ENCODE measurements at places on chromosomes 5 and 9.

- peak; percentile 27 for DNase-seq
Observed at GRCh38 chr5:6439588-6440550, 8.8 kb upstream of the UBE2QL1 start.

DNA sequence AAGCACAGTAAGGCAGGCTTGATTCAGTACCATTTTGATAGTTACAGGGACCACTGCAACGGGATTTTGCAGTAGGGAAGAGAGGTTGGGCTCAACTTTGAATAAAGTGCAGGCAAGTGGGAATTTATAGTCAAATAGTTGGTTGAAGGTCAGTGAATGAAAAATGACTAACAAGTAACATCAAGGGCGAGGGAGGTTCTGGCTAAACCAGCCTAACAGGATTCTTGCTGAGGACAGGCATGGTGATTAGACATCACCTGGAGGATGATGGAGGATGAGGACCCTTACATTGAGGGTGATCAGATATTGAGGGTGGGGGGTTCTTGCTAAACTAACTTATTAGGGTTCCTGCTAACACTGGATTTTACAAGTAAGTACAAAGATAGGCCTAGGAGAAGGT lies 66.1 kb upstream of the SMC5 start:
- DNase-seq, result no peak

DNA sequence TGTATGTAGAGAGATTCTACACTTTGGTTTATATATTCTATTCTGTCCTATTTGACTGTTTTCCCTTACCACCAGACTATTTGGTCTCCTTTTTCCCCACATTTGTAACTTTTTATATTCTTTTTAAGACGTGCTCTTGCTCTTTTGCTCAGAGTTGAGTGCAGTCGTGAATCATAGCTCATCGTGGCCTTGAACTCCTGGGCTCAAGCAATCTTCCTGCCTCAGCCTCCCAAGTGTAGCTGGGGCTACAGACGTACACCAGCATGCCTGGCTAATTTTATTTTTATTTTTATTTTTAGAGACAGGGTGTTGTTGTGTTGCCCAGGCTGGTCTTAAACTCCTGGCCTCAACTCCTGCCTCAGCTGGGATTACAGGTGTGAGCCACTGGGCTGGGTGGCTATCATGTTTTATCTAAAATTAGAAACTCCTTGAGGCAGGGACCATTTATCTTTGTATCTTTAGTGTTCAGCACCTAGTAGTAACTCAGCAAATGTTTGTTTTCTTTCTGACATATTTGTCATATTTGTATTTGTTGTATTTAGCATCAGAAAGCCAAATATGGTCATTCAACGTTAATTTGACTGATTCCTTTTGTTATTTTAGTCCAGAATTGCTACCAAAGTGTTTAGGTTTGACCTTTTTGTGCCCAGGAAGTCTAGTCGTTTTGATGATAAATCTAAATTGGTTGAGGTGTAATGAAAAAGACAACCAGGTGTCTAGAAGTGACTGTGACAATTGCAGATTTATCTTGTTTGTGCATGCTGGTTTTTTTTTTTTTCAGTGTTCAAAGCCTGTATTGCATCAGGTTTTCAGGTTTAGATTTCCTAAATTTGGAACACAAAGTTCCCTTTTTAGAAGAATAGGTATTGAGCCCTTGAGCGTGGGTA lies 44.3 kb downstream of the ERBIN start:
- no peak for DNase-seq

DNA sequence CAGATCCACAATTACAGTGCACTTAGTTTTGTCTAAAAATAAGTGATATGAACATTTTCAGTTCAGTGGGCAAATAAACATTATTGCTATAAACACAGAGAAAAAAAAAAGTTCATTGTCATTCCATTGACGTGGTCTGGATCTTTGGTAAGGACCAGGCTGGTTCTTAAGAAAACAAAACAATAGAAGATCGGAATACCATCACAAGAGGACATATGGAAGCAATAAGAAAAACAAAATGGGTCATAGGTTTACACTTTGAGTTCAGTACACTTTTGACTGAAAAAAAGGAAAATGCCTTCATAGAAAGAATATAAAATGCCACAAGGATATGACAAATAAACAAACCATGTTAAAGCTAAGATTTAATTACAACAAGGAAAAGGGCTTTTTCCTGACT lies 289.5 kb upstream of the TYRP1 start:
- DNase-seq, result no peak

DNA sequence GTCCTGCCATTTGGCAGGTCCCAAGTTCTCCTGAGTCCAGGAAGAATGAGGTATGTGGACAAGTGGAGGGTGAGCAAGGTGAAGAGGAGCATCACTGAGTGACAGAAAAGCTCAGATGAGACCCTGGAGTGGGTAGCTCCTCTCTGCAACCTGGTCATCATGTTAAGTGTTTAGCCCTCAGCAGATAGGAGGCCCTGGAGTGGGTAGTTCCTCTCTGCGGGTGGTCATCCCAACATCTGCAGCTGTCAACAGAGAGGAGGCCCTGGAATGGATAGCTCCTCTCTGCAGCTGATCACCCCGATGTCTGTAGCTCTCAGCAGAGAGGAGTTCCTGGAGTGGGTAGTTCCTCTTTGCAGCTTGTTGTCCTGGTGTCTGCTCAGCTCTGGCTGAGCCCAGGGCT lies 48.4 kb downstream of the NDUFAF2 start:
- DNase-seq, result no peak

GRCh38 chr5:171867786-171868185 lies 82.2 kb downstream of the SMIM23 start:
- DNase-seq, result peak; percentile 33

- no peak for DNase-seq
Observed at GRCh38 chr5:19301271-19301670, 686.7 kb downstream of the CDH18 start.

DNA sequence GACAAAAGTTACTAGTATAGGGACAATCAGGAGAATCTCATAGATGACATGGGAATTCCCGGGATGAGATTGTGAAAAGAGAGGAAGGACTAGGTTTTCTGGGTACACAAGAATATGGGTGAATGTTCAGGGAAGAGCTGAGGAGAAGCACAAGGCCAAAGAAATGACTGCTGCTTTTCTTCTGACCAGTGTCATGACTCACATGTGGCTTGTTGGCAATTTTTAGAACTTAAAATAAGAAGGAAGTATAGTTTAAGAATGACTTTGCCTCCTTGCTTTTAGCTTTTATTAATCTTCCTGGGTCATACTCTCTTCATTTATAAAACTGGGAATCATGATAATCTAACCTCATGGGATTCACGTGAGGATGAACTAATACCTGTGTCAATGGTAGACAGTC lies 652.4 kb upstream of the MEF2C start:
- peak; percentile 17 for DNase-seq

GRCh38 chr5:59760785-59761348 lies 132.7 kb downstream of the PDE4D start:
- peak; percentile 37 for DNase-seq

- no peak for DNase-seq
Observed at GRCh38 chr5:78974011-78974410, 11.1 kb downstream of the ARSB start.

GRCh38 chr5:73673161-73673591 lies 47.2 kb downstream of the ARHGEF28 start:
- DNase-seq, result peak; percentile 85

GRCh38 chr5:148798786-148799185 lies 27.6 kb upstream of the ADRB2 start:
- peak; percentile 44 for DNase-seq

GRCh38 chr5:79578876-79579275 lies 33.4 kb upstream of the TENT2 start:
- no peak for DNase-seq

All from AG10803 (cell line).